Stimulated activated CD4-positive, alpha-beta T cell treated with anti-CD3 and anti-CD28 coated beads, Interleukin-1b, Interleukin-23, amount 100 ng/mL, for 48 hours (primary cell): ENCODE measurements at places on chromosomes 1 and 21.

DNA sequence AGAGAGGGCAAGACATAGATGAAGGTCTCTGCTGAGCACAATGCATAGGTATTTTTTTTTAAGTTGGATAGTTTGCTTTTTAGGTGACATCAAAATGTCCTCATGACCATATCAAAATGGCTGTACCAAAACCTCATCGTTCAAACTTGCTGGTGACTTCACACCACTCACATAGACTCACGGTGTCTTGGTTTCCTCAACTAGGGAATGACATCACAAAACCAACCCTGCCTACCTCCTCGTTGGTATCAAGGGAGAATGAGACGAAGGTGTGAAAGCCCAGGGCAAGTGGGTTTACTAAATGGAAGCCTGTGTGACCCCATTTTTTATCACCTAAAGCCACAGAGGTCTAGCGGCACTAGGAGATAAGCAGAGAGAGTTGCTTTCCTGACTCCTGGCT is 1.6 kb downstream of the PIGR start:
- no peak for DNase-seq

DNA sequence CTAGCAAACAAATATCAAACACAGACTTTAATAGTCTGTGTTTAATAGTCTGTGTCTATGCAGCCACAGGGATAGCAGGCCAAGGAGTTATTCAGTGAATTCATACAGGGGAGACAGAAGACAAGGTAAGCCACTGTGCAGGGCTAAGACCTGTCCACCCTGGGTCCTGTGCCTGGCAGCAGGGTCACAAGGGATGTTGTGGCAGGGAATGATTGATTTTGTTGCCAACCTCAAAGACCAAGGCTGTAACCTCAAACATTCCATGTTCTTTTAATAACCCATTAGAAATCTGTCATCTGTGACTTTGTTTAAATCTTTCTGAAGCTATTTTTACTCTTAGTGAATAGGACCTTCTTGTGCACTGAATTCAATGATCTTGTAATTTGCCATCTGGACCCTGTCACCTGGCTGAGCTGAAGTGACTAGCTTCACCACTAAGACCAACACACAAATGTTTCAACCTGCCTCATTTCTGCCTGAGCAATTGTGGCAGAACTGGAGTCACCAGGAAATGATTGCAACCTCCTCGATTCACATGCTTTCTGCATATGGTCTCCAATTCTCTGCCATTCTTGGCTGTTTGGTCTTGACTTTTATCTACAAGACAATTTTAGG is 154.2 kb downstream of the ASTN1 start:
- DNase-seq: no peak

- no peak for DNase-seq
These were observed 53.0 kb upstream of the AKT3 start for GRCh38 chr1:243903041-243903440.

GRCh38 chr1:32957017-32957416 is 7.6 kb downstream of the RNF19B start:
- DNase-seq: no peak

DNA sequence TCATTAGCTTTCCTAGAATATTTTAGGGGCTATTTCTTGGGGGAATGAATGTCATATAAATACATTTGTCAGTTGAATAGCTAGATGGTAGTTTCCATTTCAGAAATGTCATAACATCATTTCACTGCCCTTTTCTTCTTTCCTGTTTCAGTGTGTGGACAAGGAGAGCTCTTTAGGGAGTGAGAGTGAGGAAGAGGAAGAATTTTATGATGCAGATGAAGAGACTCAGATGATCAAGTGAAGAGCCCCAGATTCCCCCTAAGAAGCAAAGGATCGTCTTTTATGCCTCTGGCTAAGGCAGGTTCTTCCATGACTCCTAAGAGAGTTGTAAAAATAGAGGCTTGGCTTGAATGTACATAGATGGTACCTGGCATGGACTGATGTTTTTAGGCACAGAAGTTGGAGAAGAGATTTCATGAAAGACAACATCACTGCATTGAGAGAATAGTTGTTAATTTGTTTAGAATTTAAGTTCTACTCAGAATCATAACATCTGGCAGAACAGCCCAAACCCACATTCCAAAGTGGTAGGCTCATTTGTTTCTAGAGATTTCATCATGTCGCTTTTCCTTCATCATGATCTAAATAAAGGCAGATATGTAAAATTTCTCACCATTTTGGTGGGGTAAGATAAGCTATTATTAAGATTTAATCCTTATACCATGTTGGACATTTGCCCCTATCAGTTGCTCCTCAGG is 44.2 kb upstream of the MAB21L3 start:
- DNase-seq: no peak

DNA sequence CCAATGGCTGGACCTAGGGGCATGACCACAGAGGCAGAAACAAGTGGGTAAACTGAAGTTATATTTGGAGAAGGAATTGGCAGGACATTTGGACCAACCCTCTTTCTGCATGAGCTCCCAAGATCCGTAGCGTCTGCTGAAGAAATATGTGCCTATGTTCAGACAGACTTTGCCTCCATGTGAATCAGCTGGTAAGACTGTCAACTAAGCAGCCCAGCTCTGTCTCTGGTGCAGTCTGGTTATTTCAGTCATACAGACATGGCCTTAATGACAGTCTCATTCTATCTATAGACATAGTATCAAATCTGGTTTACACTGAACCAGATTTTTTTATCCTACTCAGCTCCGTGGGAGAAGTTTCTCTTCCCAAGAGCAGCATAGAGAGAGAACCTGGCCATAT is 63.1 kb upstream of the PBX1 start:
- DNase-seq: no peak

GRCh38 chr21:16427587-16428087 is 697.9 kb downstream of the USP25 start:
- DNase-seq: no peak

DNA sequence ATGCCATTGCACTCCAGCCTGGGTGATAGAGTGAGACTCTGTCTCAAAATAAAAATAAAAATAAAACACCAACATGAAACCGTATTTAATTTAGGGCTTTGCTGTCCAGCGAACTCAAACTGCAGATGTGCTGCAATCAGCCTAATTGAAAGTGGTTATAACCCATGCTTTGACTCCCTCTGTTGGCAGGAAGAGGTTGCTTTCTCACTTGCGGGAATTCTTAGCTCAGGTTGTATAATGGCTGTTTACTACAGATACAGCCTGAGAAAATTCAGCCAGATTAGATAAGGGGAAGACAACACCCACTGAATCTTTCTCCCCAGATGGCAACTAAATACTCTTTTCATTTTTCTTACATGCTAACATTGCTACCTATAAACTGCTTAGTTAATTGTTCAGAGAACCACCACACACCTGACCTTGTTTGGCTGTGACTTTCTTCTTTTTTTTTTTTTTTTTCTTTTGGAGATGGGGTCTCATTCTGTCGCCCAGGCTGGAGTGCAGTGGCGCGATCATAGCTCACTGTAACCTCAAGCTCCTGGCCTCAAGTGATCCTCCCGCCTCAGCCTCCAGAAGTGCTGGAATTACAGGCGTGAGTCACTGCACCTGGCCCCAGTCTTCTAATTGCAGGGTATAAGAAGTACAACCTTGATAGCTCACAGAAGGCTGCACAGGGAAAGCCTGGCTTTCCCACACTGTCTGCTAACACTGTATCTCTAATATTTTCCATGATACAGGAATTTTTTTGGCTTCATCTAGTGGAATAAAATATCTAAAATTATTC is 34.6 kb downstream of the DNTTIP2 start:
- DNase-seq: peak; percentile 8

DNA sequence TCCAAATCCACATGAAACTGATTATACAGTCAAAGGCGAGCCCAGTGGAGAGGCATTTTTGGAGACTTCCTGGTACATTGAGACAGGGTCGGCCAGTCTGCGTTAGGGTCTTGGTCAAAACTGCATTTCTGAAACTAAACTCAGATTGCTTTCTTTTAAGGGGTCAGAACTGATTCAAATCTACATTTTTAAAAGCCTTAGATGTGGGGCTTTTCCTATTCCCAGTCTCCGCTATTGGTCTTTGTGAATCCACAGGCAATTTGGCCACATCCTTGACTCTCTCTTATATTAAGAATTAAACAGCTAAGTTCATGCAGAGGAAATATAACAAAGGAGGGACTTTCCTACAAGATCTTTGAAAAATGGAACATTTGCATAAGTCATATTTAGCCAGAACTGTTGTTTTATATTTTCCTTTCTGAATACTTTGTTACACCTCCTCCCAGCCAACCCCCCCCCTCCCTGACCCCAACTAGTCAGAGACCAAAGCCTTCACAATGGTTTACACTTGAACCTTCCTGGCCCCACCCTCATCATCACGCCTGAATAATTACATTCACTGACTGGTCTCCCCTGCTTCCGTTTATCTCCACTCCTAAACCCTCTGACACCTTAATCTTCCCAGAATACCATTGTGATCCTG is 30.9 kb downstream of the SELL start:
- DNase-seq: peak; percentile 69

GRCh38 chr21:24729568-24729967 is 877.7 kb downstream of the MRPL39 start:
- no peak for DNase-seq

GRCh38 chr21:41777951-41778815 is 11.3 kb upstream of the RIPK4 start:
- peak; percentile 16 for DNase-seq

GRCh38 chr1:185271921-185272320 is 45.1 kb downstream of the IVNS1ABP start:
- DNase-seq: no peak

- DNase-seq: no peak
These were observed 121.4 kb upstream of the NFIA start for GRCh38 chr1:60960891-60961461.

DNA sequence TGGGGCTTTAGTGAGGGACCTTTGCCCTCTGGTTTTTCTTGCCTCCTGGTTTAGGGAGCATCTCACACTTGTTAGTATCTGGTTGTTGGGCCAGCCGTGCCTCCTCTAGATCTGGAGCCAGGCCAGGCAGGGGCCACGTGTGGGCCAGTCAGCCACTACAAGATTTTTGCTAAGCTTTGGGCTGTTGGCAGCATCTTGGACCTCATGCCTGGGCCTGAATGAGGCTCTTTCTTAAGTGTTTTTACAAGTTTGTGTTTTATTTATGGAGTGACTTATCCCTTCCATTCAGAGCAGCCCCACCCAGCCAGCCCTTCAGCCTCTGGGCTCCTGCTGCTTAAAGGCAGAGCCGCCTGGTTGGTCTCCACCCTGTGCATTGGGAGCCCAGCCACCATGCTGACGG is 1.6 kb upstream of the SH3BGRL3 start:
- no peak for DNase-seq

GRCh38 chr21:19322360-19322759 is 918.8 kb upstream of the TMPRSS15 start:
- DNase-seq: no peak

DNA sequence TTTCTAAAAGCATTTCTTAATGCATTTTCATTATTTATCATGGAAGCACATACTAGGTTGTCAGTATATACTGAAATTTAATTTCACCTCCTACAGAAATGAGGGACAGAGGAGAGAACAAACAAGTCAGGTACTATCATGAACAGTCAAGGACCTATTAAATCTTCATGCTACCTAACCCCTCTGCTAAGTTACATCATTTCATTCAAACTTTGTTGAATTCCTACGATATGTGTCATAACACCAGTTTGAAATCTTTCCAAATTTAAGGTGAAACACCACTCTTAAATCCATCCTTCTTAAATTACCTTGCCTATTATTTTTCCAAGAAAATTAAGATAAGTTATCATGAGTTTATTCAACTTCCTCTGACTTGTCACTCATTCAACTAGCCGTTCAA is 78.9 kb downstream of the DENND1B start:
- DNase-seq: no peak

- no peak for DNase-seq
These were observed 441.9 kb upstream of the ADGRL4 start for GRCh38 chr1:79448426-79448825.

DNA sequence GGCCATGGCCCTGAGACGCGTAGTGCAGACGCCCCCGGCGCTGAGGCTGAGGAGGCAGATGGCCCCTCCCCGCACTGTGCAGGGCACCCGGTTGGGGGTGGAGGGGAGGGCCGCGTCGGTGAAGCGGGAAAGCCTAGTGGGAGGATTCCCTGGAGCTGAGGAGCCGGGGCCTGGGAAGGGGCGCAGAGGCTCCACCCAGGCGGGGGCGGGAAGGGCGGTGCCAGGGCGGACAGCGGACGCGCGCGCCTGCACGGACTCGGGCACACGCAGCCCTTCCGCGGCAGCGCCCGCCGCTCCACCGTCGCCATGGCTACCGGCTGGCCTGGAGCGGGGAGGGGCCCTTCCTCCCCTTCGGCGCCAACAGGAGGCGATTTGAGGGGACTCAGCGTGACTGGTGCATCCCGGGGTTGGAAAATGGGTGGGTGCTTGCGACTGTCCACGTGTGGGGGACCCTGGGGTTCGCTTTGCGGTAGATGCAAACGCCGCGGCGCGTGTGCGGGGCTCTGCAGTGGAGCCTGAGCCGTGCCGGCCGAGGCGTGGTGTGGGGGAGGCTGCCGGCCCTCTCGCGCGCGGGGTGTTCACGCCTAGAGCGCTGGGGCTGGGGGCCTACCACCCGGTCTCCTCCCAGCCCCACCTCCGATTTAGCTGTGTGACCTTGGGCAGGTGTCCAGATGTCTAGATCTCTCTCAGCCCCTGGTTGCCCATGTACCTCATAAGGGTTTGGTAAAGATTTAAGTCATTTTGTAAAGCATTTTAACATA is 35.1 kb downstream of the PTPRF start:
- DNase-seq: peak; percentile 35

GRCh38 chr1:20589331-20590278 is 708 bp downstream of the CDA start:
- DNase-seq: no peak

DNA sequence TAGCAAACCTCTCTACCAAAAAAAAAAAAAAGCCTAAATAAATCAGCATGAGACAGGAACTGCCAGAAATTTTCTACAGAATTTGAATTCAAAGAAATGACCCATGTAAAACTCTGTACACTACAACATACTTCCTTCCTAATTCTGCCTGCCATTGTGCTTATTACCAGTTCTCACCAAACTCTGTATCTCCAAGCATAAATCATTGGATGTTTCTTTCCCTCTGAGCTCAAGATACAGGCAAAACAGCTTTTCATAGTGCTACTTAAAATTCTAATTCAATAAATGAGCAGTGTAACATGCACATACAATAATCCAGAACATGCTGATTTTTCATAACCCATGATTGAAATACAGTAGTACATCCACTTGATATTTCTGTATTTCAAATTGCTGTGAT is 87.0 kb downstream of the EIF4G3 start:
- no peak for DNase-seq

DNA sequence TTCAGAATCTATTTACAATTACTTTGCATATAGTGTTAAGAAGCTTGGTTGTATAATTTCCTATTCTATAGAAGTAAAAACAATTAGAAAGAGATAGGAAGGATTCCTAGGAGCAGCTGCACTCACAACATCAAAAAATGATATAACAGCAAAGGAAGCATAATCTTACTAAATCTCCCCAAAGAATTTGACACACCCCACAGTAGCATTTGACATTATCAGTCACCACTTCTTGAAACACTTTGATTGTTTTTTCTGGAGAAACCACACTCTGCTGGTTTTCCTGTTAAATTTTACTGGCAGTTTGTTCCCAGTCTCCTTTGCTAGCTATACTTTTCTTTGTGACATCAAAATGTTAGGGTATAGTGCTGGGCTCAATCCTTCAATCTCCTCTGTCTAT is 100.8 kb upstream of the KIAA1614 start:
- DNase-seq: no peak

- no peak for DNase-seq
These were observed 17.1 kb upstream of the ESRRG start for GRCh38 chr1:216740331-216740730.

GRCh38 chr1:236281198-236281653 is 532 bp downstream of the ERO1B start:
- DNase-seq: peak; percentile 13
